ENCODE measurements at places on chromosomes 11 and 22.

DNA sequence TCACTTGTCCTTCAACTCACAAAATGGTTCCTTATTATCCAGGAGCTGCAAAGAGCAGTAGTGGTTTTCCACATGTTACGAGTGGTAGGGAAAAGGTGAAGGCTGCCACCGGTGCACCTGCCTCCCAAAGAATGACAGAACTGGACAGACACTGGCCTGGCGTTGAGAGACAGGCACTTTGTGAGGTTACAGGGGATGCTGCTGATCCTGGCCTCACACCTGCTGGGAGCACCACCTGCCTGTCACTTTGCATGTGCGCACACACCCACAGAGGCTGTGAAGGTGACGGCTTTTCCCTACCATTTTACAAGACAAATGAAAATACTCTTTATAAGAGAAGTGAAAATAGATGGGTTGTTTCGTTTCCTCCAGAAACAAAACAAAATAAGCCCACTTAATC, 175.3 kb upstream of the B3GAT1 start:
- no peak for DNase-seq

- DNase-seq = no peak
These were observed 312.2 kb upstream of the C11orf87 start for GRCh38 chr11:109109571-109110315.

GRCh38 chr11:134755535-134755934, 343.5 kb upstream of the B3GAT1 start:
- no peak for DNase-seq

- no peak for DNase-seq
These were observed 15.1 kb downstream of the MCHR1 start for GRCh38 chr22:40694411-40694810.

DNA sequence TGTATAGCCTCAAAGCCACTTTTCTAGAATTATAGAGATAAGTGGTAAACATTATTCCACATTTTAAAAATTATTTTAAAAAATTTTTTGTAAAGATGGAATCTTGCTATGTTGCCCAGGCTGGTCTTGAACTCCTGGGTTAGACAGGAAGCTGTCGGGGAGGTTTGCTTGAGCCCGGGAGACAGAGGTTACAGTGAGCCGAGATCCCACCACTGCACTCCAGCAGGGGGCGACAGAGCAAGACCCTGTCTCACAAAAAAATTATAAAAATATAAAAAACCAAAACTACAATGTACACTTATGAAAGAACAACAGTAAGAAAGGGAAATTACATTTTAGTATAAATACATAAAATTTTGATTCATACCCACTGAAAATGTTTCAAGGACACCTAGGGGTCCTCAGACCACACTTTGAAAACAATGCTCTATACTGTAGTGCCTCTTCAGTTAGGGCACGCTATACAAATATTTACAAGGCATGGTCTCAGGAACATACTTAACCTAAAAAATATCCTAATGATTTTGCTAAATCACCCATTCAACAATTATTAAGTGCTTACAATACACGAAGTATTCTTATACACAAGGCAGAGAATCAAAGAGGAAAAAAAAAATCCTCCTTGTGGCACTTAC, 111.2 kb downstream of the MRTFA start:
- DNase-seq = peak; percentile 26

DNA sequence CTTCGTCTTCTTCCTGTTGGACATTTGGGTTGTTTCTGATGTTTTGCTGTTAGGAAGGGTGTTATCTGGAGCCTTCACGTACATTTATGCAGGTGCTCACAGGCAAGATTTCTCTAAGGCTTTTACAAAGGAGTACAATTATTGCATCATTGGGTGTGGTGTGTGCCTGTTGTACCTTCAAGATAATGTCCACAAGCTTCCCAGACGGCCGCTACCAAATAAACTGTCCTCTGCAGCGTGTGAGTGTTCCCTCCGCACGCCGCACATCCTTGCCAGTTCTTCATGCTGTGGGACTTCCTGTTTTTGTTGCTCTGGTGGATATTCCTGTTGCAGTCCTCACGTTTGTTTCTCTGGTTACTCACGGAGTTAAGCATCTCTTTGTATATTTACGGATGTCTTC, 133.3 kb downstream of the TBC1D22A start:
- peak; percentile 11 for DNase-seq
